ENCODE measurements at places on chromosomes 16 and 17. TPM values are rescaled to one million over a fixed set of nuclear protein-coding genes. Genes with fewer than 3 reads are reported as not detected.

DNA sequence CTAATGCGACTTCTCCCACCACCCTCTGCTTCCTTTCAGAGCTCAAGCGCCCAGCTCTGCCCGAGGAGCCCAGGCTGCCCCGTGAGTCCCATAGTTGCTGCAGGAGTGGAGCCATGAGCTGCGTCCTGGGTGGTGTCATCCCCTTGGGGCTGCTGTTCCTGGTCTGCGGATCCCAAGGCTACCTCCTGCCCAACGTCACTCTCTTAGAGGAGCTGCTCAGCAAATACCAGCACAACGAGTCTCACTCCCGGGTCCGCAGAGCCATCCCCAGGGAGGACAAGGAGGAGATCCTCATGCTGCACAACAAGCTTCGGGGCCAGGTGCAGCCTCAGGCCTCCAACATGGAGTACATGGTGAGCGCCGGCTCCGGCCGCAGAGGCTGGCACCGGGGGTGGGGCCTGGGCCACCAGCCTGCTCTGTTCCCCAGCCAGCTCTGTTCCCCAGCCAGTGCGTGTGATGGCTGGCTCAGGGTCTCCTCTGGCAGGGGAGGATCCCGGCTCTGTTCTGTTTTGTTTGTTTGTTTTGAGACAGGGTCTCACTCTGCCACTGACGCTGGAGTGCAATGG is 18.7 kb downstream of the CRISPLD2 start:
- no peak for DNase-seq

DNA sequence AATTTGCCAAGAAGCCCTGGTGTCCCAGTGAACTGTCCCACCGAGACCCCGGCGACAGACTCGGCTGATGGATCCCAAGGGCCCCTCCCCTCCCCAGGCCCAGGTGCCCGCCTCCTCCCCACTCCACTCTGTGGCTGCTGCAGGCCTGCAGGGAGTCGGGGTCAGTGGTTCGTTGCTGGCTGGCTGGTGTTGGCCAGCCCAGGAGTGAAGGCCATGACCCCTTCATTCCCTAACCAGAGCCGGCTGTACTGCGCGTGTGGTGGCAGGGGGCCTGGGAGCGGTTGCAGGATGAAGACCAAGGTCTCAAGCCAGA is 9.2 kb upstream of the TBX2 start:
- no peak for DNase-seq

- DNase-seq: no peak
Observed at GRCh38 chr16:79543219-79543618, 57.3 kb downstream of the MAF start.

DNA sequence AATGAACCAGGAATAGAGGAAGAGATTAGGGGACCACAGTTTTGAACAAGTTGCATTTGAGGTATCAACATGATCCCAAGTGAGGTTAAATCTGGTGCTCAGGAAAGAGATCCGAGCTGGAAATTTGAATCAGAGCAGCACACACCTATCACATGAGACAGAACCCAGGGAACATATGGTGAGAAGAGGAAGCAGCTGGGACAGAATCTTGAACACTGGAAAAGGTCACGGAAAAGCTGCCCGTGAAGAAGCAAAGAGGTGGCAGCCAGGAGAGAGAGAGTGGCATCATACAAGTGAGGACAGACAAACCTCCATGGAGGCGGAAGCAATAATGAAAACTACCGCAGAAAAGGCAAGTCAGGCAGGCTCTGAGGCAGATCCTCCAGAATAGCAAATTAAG is 36.1 kb downstream of the USP31 start:
- no peak for DNase-seq

Gene MT3
- total RNA-seq: 94.5 TPM

Gene WFDC1
- total RNA-seq: 31.6 TPM

All from sciatic nerve (tissue), 2 donors.